Activated naive CD4-positive, alpha-beta T cell treated with anti-CD3 and anti-CD28 coated beads, Interleukin-2, amount 50 U/mL, for 72 hours (primary cell): ENCODE measurements at places on chromosomes 5 and 9. TPM values are rescaled to one million over a fixed set of nuclear protein-coding genes. Genes with fewer than 3 reads are reported as not detected.

SPINK13 gene
- total RNA-seq: not detected

HSPB3 gene
- not detected for total RNA-seq

TIMD4 gene
- 8.4 TPM for total RNA-seq

CARTPT gene
- not detected for total RNA-seq

S1PR3 gene
- total RNA-seq: 0.07 TPM

CMYA5 gene
- total RNA-seq: 0.30 TPM

TMC1 gene
- not detected for total RNA-seq

TTC39B gene
- 34.2 TPM for total RNA-seq

DNA sequence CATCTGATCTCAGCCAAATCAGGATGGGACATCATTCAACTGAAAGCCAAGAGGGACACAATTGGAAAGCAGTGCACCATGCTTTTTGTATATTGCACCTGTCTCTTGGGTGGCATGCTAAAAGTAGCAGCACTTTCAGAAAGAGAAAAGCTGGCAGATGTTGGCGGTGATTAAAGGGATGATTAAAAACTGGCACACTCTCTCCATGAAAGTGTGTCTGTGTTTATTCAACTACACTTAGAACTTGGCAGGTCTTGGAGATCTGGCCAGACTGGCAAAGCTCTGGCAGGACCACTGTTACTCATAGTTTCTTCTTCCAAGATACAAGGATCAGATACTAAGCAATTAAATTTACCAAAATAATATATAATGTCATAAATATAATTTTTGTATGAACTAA is 112.9 kb upstream of the ELAVL2 start:
- DNase-seq: no peak

DNA sequence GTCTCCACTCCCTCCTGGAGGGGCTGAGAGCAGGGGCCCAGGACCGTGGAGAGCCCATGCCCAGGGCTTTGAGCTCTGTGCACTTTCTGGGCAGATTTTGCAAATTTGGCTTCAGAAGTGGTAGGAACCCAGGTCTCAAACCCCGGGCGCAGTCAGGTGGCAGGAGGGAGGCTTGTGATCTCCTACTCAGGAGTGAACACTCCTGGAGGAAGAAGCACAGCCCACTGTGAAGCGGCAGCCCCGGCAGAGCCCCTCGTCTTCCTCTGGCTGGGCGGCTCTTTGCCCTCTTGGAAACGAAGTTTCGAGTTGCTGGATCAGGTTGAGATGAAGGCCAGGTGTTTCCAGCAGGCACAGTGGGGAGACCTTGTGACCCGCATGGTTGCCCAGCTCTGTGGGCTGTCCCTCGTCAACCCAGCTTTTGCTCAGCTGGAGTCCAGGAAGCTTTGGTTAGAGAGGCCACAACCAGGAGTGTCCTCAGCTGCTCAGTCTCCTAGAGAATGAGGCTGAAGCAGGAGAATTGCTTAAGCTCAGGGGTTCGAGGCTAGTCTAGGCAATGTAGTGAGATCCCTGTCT is 48.5 kb downstream of the WNK2 start:
- no peak for DNase-seq

- DNase-seq: no peak
Measured at GRCh38 chr5:105684799-105685198, 1985.9 kb downstream of the EFNA5 start.

DNA sequence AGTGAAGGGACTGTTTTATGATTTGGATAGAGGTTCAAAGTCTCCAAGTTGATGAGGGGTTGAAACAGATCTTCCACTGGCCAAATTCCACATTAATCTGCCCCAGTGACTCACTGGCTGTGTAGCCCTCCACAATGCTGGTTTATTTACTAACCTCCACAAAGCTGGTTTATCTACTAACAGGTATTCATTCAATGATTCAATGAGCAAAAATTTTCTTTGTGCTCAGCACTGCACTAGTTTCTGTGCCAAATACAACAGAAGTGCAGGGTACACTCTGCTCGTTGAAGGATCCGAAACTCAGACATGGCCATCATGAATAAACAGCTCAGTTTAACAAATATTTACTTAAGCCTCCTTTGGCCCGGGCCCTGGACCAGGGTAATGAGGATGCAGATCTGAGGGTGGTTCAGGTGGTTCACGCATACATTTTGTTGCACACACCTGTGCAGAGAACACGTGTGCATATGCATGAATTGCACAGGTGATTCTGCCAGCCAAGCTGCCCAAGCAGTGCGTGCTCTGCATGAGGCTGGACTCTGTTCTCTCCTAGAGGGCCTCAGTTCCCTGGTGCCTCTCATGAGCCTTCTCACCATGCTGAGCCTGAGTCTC is 71.0 kb downstream of the SH3PXD2B start:
- DNase-seq: no peak

DNA sequence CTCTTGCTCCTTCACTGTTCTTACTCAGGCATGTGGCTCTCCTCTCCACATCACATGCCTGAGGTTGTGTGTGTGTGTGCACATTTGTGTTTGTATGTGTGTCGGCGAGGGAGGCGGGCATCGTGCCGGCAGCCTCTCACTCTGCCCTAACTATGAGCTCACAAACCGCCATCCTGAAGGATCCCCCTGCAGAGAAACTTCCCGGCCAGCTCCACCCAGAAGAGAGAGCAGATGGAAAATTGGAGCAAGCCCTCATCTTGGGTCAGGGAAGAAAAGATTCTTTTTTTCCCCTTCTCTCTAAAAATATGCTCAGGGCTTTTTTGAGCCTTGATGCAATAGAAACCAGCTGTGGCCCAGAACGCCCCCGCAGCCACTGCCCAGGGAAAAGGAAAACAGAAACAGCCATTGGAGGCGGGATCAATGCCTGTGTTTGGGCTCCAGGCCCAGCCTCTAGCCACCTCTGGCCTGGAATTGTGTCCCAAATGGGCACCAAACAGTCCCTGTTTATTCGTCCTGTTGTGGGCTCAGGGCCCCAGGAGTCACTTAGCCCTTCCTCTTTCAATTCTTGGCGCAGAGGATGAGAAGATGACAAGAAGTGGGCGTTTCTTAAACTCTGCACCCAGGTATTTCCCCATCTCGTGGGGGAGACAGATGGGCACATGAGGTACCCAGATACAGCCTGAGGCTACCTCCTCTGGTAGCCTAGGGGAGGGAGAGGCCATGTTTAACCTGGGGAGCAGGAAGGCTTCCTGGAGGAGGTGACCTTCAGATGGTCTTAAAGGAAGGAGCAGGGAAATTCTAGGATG is 151.5 kb downstream of the RGS3 start:
- DNase-seq: no peak

GRCh38 chr5:164431634-164432304 is 926.4 kb downstream of the MAT2B start:
- DNase-seq: no peak

DNA sequence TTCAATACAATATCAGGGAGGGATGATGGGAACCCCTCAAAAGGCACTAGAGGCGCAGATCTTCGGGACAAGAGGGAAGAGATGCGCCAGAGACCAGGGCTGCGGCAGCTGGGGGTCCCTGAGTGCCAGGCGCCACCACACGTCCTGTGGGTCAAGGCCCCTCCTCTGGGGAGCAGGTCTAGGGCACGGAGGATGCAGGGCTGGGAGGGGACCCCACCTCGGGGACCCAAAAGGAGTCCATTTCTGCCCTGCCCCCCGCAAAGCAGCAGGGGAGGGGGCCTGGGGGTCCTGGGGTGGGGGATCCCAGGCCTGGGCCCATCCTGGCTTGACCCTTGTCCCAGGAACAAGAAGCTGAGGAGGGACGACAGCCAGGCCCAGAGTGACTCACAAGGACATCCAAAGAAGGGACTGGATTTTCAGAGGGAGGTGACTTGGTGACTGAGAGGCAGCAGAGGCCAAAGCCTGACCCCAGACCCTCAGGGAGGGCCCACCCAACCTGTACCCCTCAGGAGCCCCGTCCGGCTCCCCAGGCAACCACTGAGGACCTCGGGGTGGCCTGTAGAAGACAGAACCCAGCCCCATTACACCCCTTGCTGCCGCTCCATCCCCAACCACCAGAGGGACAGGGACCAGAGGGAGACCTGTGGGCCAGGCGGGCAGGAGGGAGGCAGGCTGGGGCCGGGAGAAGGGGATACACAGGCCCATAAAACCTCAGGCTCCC is 54.2 kb downstream of the LRSAM1 start:
- no peak for DNase-seq

DNA sequence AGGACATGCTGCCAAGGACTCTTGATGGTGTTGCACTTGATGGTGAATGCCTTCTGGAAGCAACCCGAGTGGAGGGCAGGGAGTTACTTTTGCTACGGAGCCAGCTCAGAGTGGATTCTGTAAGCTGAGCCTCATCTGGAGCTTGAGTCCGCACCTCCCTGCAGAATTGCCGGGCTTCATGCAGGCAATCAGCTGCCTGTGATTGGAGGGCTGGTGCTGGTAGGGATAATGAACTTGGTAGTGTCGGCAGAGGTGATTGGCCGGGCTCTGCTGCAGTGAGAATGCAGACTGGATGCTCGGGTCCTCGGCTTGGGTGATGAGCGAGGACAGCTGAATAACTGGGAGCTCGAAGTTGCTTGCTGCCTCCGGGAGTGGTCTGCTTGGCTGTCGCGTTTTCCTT is 23.1 kb downstream of the SLC25A25 start:
- DNase-seq: no peak

GRCh38 chr5:155504606-155505005 is 491.1 kb downstream of the KIF4B start:
- DNase-seq: no peak

- no peak for DNase-seq
Measured at GRCh38 chr5:102277144-102277543, 18.9 kb downstream of the SLCO4C1 start.

GRCh38 chr9:107918749-107919148 is 429.2 kb upstream of the KLF4 start:
- no peak for DNase-seq

DNA sequence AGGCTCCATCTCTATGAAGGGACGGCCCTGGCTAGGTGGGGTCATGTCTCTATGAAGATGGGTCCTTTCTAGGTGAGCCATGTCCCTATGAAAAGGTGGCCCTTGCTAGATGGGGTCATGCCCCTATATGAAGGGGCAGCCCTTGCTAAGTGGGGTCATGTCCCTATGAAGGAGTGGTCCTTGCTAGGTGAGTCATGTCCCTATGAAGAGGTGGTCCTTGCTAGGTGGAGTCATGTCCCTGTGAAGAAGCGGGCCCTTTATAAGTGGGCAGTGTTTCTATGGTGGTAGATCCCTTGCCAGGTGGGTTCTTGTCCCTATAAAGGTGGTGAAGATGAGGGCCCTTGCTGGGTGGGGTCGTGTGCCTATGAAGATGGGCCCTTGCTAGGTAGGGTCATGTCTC is 283.0 kb upstream of the IRX2 start:
- no peak for DNase-seq

GRCh38 chr5:102279711-102280110 is 16.4 kb downstream of the SLCO4C1 start:
- DNase-seq: no peak
